Effector memory CD4-positive, alpha-beta T cell (primary cell): ENCODE measurements at places on chromosomes 7 and 10.

GRCh38 chr10:69086001-69086509 lies 1.8 kb upstream of the SRGN start:
- no peak for DNase-seq

- DNase-seq, result no peak
Measured at GRCh38 chr10:22086730-22087401, 83.3 kb upstream of the DNAJC1 start.

- DNase-seq, result no peak
Measured at GRCh38 chr10:17344206-17344605, 110.2 kb downstream of the ST8SIA6 start.

DNA sequence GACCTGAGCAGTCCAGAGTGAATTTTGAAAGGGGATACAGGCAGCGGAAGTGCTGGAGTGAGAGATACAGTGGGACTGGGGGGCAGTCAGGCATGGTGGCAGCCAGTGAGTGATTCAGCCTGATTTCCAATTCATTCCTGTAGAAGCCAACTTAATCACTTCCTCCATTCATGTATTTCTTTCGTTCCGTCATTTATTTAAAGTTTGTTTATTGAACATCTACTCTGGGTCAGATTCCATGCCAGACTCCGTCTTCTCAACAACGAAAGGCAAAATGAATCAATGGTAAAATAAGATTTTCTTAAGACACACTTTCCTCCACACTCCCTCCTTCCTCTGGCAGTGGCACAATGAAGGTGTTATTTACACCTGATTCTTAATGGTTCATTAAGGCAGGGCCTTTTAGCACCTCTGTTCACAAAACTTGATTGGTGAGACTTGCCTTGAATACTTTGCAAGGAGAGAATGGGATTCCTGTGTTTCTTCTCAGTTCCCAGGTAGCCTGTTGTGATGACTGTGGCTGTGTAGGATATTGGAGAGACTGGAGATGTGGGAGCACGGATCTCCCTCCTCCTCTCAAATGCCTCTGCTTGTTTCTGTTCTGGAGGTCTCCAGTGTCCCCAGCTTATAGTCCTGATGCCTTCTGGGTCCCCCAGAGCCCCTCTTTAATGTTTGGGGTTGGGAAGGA lies 27.9 kb downstream of the ADCYAP1R1 start:
- no peak for DNase-seq

GRCh38 chr7:80218723-80219122 lies 84.1 kb downstream of the GNAI1 start:
- DNase-seq, result no peak

DNA sequence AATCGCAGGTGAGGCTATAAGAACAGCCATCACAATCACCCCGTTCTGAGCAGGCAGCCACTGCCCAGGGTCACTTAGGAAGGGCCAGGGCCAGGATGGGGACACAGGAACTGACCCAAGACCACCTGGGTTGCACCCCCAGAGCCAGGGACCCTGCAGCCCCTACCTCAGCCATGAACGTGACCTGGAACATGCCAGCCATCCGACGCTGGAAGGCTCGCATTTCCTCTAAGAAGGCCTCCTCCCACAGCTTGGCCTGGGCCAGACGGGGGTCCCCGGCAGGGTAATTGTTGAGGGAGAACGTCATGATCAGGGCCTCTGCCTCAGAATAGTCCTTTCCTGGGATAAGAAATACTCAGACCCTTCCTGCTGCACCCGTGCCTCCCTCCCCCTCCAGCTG lies 5.0 kb downstream of the NPC1L1 start:
- no peak for DNase-seq

DNA sequence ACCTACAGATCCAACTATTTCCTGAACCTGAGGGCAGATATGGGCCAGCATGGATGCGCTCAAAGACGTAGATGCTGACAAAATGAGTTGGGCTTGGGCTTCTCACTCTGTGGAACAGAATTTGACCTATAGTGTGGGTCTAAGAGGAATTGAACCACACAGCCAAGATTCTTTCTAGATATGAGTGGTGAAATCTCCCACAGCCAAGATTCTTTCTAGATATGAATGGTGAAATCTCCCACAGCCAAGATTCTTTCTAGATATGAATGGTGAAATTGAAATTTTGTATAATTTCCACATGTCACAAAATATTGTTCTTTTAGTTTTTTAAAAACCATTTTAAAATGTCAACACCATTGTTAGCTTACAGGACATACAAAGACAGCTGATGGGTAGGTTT lies 215.4 kb upstream of the LRGUK start:
- no peak for DNase-seq

DNA sequence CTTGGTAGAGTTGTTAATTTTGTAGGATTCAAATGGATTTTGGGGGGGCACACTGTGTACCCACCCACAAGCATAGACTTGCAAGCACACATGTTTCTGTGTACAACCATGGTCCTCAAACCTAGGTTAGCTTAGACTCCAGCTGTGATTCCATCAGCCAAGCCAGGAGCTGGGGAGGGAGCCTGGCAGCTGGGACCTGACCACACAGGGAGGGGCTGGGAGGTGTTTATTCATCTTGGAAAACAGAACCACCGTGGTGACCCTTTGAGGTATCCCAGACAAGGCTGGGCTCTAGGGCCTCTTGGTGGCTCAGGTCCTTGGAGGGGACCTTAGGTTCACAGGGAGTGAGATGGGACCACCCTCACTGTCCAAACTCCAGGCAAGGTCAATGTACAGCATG lies 410.3 kb downstream of the NEBL start:
- no peak for DNase-seq

- DNase-seq, result no peak
Measured at GRCh38 chr7:36279200-36279925, 110.3 kb upstream of the ANLN start.

DNA sequence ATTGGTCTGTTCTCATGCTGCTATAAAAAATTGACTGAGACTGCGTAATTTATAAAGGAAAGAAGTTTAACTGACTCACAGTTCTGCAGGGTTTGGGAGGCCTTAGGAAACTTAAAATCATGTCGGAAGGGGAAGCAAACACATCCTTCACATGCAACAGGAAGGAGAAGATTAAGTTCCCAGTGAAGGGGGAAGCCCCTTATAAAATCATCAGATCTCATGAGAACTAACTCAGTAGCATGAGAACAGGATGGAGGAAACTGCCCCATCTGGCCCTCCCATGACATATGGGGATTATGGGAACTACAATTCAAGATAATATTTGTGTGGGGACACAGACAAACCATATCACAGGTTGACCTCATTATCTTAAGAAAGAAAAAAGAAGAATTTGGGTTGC lies 134.5 kb downstream of the PPP1R3A start:
- DNase-seq, result no peak

DNA sequence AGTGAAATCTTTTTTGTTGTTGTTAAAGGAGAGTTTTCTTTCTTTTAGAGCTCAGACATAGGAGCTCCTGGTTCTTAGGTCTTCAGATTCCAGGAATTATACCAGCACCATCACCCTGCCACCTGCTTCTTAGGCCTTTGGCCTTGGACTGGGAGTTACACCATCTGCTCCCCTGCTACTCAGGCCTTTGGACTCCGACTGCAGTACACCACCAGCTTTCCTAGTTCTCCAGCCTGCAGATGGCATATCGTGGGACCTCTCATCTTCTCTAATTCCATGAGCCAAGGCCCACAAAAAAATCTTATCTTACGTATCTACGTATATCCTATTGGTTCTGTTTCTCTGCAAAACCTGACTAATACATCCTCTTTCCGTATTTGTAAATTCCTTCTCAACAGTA lies 5.1 kb upstream of the TACC2 start:
- no peak for DNase-seq
